ENCODE measurements at places on chromosomes 13 and 19.

- DNase-seq: no peak
These were observed 87.5 kb downstream of the ING1 start for GRCh38 chr13:110801044-110801443.

GRCh38 chr19:52554216-52554971, 15.7 kb upstream of the ZNF701 start:
- DNase-seq: no peak

- DNase-seq: no peak
These were observed 440.3 kb downstream of the IRS2 start for GRCh38 chr13:109346060-109346459.

DNA sequence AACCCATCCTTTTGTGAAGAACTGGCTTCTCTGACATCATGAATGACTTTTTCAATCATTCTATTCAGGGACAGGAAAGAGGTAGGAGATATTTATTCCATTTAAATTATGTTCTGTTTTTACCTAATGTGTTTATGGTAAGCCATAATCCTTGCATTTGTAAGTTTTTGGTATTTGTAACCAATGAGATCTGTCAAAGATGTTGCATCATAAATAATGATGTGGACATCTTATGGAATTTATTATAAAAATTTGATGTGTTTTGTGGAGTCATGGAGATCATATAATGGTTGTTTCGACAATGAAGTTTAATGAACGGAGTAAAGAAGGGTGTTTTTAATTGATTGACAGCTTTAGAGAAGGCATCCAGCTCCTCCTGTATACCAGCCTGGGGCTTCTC, 67.6 kb downstream of the LMO7 start:
- no peak for DNase-seq

- DNase-seq: no peak
These were observed 31.2 kb downstream of the MPHOSPH8 start for GRCh38 chr13:19664481-19665230.

- no peak for DNase-seq
These were observed 70.6 kb upstream of the MEDAG start for GRCh38 chr13:30835442-30835841.

- no peak for DNase-seq
These were observed 5.3 kb upstream of the GPR183 start for GRCh38 chr13:99312493-99312883.

GRCh38 chr13:63983366-63983765, 2567.7 kb upstream of the PCDH20 start:
- DNase-seq: no peak

DNA sequence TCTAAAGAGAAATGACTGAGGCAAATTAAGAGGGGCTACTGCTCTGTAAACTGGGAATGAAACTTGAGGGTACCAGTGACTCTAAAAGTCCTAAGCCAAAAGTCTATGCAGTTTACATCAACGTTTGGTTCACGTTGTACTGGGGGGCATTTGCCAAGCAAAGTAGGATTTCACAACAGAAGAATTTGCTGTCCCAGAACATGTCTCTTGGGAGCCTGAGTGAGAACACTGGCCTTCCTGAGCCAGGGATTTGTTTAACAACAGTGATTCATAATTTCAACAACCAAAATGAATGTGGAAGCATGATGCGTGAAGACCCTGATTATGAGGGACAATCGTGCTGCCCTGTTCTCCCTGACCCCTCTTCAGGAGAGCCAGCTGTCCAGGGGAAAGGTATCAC, 178.0 kb downstream of the OXGR1 start:
- DNase-seq: no peak

DNA sequence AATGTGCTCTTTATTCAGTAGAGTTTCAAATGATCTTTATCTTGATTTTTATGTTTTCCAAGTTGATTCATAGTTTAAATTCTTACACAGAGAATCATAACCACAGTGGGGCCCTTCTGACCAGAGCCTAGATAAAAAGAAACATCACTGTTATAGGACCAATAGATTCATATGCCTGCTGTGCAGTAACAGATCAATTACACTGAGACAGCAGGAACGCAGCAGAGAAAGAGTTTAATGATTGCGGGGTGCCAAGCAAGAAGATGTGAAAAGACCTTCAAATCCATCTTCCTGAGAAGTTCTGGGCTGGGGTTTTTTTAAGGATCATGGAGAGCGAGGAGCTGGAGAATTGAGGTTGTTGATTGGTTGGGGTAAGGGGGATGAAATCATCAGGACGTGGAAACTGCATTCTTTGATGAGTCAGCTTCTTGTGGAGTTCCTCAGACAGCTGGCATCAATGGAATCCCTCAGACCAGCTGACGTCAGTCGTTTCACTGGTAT, 346.6 kb downstream of the TBC1D4 start:
- DNase-seq: no peak

- no peak for DNase-seq
These were observed 49.8 kb downstream of the ELF1 start for GRCh38 chr13:40969169-40969901.

Data from B cell (primary cell).